Posterior vena cava (tissue), 2 donors: ENCODE measurements at places on chromosomes 1 and 21. TPM values are rescaled to one million over a fixed set of nuclear protein-coding genes. Genes with fewer than 3 reads are reported as not detected.

CD1B gene
- total RNA-seq = not detected

GRCh38 chr1:32992489-32993323 lies 28.1 kb upstream of the RNF19B start:
- peak; percentile 97 for DNase-seq

- no peak for DNase-seq
Measured at GRCh38 chr1:209160230-209160629, 423.3 kb upstream of the CAMK1G start.

CA6 gene
- not detected for total RNA-seq

- DNase-seq = no peak
Measured at GRCh38 chr1:178540646-178541045, 27.7 kb downstream of the TEX35 start.

CD48 gene
- 5.6 TPM for total RNA-seq

DNA sequence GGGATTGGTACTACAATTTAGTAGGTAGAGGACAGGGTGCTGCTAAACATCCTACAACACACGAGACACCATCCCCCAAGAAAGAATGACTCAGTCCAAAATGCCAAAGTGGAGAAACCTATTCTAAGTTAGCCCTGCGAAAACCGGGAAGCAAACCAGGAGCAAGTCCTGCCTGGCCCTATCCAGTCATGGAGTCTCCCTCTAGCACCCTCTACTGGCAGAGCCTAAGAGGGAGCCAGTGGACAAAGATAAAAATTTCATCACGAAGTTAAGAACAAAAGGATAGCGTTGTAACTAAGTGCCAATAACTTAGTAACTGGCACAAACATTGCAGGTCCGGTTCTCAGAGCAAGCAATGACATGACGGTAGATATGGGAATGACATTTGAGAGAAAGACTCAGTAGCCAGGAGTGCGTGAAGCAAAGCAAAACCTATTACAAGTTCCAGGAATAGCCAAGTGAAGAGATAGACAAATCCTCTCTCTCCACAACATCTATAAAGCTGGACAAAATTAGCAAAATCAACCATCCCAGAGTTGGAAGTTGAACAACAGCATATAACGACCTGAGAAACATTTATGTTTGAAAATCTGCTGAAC lies 383.5 kb downstream of the OMA1 start:
- no peak for DNase-seq

- DNase-seq = no peak
Measured at GRCh38 chr1:20281801-20282200, 8.9 kb upstream of the VWA5B1 start.

- DNase-seq = no peak
Measured at GRCh38 chr1:46218443-46218842, 15.3 kb downstream of the LURAP1 start.

DNA sequence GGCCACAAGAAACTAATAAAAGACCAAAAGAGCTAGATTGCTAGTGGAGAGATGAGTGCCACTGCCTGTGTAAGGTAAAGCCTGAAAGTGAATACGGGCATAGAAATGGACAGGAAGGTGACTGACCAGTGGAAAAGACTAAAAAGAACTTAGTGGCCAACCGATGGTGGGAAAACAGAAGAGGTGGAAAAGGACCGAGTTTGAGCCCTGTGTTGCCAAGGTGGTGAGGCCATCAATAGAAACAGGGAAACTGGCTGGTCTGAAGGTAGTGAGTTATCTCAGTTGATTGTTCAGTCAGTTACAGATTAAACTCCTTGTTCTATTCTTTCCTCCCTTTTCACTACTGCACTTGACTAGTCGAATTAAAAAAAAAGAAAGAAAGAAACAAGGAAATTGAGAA lies 2.5 kb downstream of the WDR77 start:
- no peak for DNase-seq

DNA sequence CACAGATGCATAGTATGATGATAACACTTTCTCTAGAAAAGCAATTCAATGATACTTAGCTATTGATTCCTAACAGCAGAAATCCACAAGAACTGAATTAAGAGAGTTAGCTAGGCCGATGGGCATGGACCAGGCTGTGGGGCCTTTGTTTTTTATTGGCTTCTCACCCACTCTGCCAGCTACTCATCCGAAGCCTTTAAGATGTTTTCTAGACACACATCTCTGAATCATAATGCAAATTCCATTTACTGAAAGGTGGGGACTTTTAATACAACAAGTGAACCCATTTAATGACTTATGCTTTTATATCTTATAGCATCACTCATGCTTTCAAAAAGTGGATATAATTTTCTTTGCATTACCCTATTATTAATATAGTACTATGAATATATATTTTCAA lies 170.2 kb downstream of the RUNX1 start:
- DNase-seq = no peak

- no peak for DNase-seq
Measured at GRCh38 chr21:25888711-25889110, 153.9 kb downstream of the GABPA start.

- no peak for DNase-seq
Measured at GRCh38 chr21:26719750-26720149, 125.5 kb downstream of the ADAMTS1 start.

- DNase-seq = no peak
Measured at GRCh38 chr21:26267389-26267788, 96.8 kb upstream of the APP start.

DNA sequence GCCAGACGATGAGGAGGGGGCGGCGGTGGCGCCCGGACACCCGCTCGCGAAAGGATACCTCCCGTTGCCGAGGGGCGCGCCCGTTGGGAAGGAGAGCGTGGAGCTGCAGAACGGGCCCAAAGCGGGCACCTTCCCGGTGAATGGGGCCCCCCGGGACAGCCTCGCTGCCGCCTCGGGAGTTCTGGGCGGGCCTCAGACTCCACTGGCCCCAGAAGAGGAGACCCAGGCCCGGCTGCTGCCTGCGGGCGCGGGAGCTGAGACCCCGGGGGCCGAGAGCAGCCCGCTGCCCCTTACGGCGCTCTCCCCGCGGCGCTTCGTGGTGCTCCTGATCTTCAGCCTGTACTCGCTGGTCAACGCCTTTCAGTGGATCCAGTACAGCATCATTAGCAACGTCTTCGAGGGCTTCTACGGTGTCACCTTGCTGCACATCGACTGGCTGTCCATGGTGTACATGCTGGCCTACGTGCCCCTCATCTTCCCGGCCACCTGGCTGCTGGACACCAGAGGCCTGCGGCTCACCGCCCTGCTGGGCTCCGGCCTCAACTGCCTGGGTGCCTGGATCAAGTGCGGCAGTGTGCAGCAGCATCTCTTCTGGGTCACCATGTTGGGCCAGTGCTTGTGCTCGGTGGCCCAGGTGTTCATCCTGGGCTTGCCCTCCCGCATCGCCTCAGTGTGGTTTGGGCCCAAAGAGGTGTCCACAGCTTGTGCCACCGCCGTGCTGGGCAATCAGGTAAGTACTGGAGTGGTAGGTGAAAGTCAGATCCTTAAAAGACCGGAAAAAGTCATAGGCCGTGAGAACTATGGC lies 588 bp downstream of the FLVCR1 start:
- peak; percentile 81 for DNase-seq

- no peak for DNase-seq
Measured at GRCh38 chr1:68206848-68207689, 25.3 kb downstream of the WLS start.

GRCh38 chr1:204446413-204447111 lies 34.9 kb upstream of the PPP1R15B start:
- DNase-seq = peak; percentile 90

- no peak for DNase-seq
Measured at GRCh38 chr1:67795179-67795912, 37.9 kb downstream of the GNG12 start.

GRCh38 chr1:119353836-119354235 lies 14.7 kb upstream of the HAO2 start:
- no peak for DNase-seq

GRCh38 chr1:184170719-184171118 lies 119.2 kb downstream of the TSEN15 start:
- DNase-seq = no peak

GRCh38 chr1:42762269-42762668 lies 4.6 kb downstream of the P3H1 start:
- no peak for DNase-seq

RPRD2 gene
- total RNA-seq = 26.2 TPM

GRCh38 chr1:116159177-116159576 lies 48.0 kb downstream of the MAB21L3 start:
- no peak for DNase-seq

DNA sequence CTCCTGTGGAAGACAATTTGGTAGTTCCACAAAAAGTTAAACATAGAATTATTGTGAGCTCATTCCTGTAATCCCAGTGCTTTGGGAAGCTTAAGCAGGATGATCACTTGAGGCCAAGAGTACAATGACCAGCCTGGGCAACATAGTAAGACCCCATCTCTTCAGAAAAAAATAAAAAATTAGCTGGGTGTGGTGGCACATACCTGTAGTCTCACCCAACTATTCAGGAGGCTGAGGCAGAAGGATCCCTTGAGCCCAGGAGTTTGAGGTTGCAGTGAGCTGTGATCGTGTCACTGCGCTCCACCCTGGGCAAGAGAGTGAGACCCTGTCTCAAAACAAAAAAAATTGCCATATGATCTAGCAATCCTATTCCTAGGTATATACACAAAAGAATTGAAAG lies 4.1 kb upstream of the CHML start:
- DNase-seq = no peak

DNA sequence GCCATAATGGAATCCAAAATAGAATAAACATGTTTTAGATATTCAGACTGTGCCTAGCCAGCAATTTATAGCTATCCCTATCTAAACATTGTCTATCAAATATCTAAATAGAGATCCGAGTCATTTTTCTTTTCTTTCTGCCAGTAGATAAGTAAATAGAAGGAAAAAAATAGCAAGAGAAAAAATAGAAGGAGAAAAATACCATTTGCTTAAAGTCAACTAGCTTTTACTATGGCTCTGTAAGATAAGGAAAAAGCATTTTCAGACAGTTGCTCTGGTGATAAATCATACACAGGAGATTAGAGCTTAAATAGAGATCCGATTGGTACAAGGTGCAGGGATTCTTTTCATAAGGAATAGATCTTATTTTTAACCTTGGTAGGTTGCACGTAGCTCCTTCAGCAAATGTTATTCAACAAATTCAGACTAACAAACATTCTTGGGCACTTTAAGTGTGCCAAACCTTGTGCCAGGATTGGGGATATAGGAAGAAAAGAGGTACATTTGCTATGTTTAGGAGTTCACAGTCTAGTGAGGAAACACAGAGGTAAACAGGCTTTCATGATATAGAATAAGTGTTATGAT lies 70.1 kb upstream of the CCDC190 start:
- no peak for DNase-seq

TNFRSF18 gene
- 0.33 TPM for total RNA-seq

DNA sequence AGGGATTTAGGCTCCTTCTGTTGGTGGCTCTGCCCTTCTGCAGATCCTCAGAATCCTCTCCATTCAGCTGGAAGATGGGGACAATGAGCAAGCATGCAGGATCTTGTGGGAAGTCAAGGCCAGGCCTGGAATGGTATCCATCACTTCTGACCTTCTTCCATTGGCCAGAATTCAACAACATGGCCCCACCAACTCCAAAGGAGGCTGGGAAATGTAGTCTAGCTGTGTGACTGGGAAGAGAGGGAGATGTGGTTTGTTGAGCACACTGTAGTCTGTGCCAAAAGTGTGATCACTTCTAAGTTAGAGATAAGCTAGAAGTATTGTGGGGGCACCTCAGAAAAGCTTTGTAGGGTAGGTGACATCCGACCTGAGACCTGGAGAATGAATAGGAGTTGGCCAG lies 60.4 kb upstream of the WNT4 start:
- DNase-seq = no peak

- DNase-seq = no peak
Measured at GRCh38 chr1:232454227-232454886, 175.6 kb downstream of the SIPA1L2 start.
